ENCODE measurements at places on chromosomes 4 and X. TPM values are rescaled to one million over a fixed set of nuclear protein-coding genes. Genes with fewer than 3 reads are reported as not detected.

DNA sequence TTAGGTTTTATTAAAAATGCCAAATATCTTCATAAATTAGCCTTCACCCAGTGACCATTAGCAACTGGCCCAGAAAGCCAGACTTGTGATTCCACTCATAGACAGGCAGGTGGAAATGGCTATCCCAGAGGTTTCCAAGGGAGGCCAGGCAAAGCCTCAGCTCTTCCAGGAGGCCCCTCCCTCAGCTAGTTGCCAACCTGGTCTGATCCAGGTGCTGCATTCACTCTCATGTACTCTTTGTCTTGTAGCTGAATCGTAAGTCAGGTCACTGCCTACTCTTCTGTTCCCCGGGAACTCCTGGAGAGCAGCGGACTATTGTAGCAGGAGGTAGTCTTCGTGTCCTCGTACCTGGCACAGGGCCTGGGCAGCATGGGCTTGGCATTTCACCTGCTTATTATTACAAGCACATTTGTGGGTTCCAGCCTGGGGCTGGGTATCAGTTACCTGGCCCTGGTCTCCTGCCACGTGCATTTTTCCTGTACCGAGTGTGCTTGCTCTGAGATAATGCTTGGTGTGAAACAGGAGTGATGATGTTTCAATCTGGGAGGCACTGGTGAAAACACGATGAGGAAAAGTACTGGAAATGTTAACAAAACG is 101.6 kb downstream of the FAM193A start:
- DNase-seq: no peak

GRCh38 chr4:122038896-122039295 is 87.0 kb upstream of the TRPC3 start:
- DNase-seq: no peak

DNA sequence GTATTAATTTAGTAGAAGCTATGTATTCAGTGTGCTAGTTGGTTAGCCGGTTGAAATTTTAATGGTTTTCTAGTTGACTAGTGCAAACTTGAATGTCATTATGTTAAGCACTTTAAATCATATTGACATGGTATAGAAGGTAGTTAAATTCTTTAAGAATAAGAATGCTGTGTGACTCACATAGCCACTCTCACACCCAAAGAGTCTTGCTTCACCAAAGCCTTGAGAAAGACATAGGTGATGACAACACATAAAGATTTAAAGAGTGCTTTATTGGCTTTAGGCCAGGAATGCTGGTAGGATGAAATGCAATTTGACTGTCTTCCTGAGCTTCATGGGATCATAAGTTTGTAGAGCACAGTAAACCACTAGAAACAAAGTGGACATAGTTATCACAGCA is 85.3 kb downstream of the DCAF8L2 start:
- DNase-seq: no peak

DNA sequence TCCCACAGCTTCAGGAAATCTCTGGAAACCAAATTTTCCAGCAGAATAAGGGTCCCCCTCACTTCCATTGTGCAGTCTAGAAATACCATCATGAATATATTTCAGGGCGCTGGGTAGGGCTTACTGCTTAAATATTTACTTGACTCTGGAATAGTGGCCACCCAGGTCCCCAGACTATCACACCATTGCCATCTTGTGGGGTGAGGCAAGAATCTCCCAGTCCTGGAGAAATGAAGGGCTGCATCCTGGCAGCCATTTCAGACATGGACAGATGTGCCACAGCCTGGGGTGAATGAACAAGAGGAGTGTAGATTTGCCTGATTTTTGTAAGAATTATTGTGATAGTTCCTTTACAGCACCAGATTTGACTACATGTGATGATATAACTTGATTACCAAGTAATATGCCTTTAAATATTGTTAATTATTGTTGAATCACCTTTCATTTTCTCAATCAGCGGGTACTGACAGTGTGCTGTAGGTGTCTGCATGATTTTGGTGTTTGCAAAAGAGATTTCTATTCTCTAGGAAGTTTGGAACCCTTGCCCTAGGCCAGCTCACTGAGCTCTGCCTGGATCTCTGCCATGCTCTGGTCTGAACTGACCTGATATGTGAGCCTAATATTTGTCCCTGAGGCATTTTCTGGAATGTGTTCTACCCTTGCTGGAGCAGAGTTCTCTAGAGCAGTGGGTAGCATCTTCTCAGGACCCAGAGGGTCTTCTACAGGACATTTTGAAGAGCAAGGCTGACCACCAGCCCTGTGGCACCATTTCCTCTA is 183.4 kb downstream of the KIT start:
- no peak for DNase-seq

- no peak for DNase-seq
These were observed 244.0 kb upstream of the SFRP2 start for GRCh38 chr4:154032914-154033313.

- no peak for DNase-seq
These were observed 103.0 kb downstream of the AFF1 start for GRCh38 chr4:87037671-87038334.

- DNase-seq: no peak
These were observed 136.7 kb downstream of the MAGEC2 start for GRCh38 chrX:142068365-142068764.

GRCh38 chr4:111230265-111230664 is 607.4 kb upstream of the PITX2 start:
- DNase-seq: no peak

DNA sequence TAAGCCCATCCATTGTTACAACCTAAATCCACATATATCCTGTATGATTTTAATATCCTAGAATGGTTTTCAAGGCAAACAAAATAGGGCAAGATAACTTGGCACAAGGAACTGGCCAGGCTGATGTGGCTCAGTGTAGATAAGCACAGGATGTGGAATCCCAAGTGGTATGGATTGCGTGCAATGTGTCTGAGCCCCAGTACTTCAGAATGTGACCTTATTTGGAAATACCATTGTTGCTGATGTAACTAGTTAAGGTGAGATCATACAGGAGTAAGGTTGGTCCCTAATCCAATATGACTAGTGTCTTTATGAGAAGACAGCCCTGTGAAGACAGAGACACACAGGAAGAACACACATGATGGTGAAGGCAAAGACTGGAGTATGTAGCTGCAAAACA is 72.4 kb downstream of the IL21 start:
- DNase-seq: no peak

DNA sequence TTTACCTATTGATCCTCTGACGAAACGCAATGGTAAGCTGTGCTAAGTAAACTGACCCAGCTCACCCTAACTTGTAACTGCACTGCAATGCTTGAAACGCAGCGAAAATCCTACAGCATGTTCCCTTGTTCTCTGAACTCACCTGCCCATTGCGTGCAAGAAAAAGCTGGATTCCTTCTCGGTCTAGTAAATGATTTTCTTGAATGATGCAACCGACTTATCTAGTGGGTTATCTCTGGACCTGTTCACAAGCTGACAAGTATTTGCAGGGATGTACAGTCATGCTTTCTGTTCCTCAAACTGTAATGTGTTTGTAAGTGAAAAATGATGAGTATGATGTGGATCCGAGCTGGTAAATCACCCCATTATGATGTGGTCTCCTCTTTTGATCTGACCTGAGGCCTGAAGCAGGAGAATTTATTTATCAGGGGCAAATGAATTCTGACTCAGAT is 140.1 kb downstream of the BTC start:
- no peak for DNase-seq

DNA sequence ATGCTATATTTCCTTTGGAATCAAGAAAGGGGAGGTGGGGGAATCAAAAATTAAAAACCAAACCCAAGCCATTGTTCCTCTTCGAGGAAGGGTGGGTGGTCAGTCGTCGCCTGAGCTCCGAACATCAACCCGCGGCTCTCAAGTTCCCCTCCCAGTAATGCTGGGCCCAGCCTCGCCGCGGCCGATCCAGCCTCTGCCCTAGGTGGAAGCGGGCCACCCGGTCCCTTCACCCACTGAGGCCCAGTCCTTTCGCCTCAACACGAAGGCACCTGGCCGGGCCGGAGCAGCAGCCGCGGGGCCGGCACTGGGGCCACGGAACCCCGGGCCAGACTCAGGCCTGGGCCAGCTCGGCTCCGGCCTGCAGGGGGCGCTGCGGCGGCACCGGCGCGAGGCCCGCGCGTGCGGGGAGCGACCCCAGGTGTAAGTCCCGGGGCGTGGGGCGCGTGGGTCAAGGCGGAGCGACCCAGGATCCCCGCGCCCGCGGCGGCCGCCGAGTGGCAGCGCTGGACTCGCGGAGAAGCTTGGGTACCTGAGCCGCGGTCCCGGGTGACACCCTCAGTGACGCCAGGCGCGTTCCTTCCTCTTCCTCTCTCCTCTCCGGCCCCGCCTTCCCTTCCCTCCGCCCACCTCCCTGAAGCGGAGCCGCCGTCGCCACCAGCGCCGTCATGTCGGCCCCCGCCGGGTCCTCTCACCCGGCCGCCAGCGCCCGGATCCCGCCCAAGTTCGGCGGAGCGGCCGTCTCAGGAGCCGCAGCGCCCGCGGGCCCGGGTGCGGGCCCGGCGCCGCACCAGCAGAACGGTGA is at the start of gene SEC24B:
Gene SEC24B (plus strand): TSS at position 611 of the 802 bp plus-strand sequence. CDS start 55 bp downstream, at position 666.
- peak; percentile 96 for DNase-seq

DNA sequence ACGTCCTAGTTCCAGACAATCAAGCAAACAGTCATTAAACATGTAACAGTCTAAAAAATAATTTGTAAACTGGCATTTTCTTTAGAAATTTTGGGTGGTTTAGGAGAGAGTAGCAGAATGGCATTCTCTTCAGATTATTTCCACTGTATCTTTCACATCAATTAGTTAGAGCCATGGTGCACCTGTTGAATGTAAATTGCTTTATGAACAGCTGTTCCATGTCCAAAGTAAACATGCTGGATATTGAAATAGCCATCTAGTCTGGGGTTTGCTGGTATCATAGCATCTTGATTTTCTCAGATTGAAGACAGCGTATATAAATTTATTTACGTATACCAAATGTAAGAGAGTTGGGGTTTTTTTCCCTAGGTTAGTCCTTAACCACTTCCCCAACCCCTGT is 143.6 kb downstream of the RCHY1 start:
- no peak for DNase-seq

- no peak for DNase-seq
These were observed 141.6 kb downstream of the SPATA18 start for GRCh38 chr4:52192721-52193135.

DNA sequence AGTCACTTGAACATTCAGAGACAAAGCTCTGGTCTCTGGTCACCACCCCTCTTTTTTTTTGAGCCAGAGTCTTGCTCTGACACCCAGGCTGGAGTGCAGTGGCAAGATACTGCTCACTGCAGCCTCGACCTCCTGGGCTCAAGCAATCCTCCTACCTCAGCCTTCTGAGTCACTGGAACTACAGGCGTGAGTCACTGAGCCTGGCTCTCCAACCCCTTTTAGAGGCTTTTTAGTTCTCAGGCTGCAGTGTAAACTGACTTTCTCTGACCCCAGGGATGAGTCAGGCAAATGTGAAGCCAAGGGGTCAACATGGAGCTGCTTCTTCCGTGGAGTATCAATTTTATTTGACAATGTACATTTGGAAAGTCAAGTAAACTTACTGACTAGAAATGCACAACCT is 229.2 kb downstream of the PTTG2 start:
- no peak for DNase-seq

DNA sequence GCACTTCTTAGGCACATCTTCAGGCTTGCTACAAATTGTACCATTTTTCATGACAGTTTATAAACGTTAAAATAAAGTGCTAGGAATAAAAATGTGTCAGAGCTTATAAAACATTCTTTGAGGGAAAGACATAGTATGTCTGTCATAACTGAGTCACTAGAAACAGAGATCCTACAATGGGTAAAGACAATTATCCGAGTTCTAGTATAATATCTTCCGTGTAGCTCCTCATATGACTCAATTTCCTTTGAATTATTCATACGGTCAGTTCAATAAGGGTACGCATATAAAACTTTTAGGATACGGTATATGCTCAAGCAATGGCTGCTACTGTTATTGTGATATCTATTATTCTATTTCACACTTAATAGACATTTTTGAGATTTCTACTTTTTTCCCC is 349.1 kb downstream of the PCDH10 start:
- DNase-seq: no peak

- DNase-seq: no peak
These were observed 5.6 kb upstream of the PCDH7 start for GRCh38 chr4:30714408-30715031.

- DNase-seq: no peak
These were observed 512.2 kb upstream of the INTU start for GRCh38 chr4:127120441-127121090.

- no peak for DNase-seq
These were observed 6.2 kb downstream of the HNRNPD start for GRCh38 chr4:82367438-82368097.

DNA sequence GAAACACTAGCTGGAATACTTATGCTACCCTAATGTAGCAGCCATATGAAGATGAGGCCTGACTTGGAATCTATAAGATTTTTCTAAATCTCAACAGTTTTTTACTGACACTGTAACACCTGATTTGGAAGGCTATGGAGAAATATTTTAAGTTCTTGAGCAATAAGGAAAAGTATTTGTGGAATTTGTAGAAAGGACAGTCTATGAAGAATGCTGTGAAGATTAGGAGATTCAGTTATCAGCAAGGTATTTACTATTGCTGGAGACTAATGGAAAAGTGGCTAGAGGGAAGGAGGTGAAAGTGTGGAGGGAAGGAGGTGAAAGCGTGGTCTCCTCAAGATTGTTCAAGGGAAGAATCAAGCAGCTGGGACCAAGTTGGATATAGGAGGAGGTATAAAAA is 190.0 kb upstream of the EMCN start:
- no peak for DNase-seq

- DNase-seq: no peak
These were observed 49.7 kb downstream of the SCD5 start for GRCh38 chr4:82748810-82749470.

DNA sequence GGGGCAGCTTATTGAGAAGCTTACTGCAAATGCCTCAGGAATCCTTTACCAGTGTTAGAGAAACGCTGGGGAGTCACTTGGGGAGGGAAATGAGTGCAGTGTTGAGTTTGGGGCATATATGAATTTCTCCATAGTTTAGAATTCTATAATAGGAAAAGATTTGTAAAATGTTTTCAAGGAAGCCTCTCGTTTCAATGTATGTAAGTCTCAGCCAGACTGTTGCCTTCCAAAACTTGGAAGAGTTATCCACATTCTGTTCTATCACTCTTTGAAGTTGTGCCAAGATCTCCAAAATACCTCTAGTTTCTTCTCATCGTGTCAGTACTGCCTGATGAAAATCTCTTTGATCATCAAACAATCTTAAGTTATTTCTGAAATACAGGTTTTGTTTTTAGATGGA is 565 bp upstream of the LRCH2 start:
- no peak for DNase-seq

GRCh38 chr4:180566492-180566891 is 1676.7 kb upstream of the TENM3 start:
- DNase-seq: no peak

- no peak for DNase-seq
These were observed at the start of gene GPC4 for GRCh38 chrX:133415276-133416105. Gene GPC4, minus strand, starts transcription at chrX:133415489. Its CDS starts 524 bp downstream, at chrX:133414965.

Gene PPAT
- 5.3 TPM for polyA plus RNA-seq

Gene PNMA6F
- not detected for polyA plus RNA-seq

Gene CT55
- polyA plus RNA-seq: not detected

Gene NXF2B
- polyA plus RNA-seq: not detected

Gene GUCY1B1
- polyA plus RNA-seq: 0.09 TPM

Gene DYNLT3
- 18.7 TPM for polyA plus RNA-seq

Gene DCAF4L1
- 0.36 TPM for polyA plus RNA-seq

Gene FGFBP2
- 2.2 TPM for polyA plus RNA-seq

Gene PLK4
- polyA plus RNA-seq: 2.0 TPM

Gene FGD1
- 0.03 TPM for polyA plus RNA-seq
